Activated effector memory CD4-positive, alpha-beta T cell treated with anti-CD3 and anti-CD28 coated beads, Interleukin-2, amount 50 U/mL, for 16 hours (primary cell): ENCODE measurements at places on chromosomes 2 and 18.

DNA sequence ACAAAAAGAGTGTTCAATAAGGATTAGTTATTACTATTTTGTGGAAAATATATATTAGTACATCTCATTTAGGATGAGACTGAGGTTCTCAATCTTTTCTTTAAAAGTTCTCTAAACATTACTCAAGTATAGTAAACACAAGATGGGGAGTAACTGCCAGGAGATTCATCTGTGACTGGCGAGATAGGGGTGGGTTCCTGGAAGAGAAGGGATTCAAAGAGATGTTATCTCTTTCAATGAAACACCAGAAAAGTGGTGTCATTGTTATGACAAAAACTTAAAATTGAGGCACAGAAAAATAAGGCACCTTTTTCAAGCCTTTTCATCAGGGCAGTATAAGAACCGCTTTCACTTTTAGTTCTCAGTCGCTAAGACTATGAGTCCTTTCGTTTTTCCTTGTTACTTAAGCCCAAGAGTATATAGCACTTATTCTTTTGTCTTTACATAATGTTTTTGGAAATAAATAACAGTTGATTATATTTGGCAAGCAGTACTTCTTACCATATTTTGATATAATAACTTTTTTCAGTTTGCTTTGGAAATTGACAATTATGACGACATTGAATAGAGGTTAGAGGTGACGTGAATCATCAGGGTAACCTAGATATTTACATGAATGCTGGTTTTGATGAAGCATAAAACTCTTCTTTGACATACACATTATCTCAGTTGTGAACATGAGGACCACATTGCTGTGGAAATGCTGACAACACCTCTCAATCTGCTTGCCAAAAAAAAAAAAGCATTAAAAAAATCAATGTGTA is 393.9 kb upstream of the TCF4 start:
- no peak for DNase-seq

- peak; percentile 68 for DNase-seq
Observed at GRCh38 chr2:8803658-8804379, 33.6 kb downstream of the KIDINS220 start.

GRCh38 chr18:49915352-49915751 is 102.0 kb upstream of the ACAA2 start:
- DNase-seq, result no peak

DNA sequence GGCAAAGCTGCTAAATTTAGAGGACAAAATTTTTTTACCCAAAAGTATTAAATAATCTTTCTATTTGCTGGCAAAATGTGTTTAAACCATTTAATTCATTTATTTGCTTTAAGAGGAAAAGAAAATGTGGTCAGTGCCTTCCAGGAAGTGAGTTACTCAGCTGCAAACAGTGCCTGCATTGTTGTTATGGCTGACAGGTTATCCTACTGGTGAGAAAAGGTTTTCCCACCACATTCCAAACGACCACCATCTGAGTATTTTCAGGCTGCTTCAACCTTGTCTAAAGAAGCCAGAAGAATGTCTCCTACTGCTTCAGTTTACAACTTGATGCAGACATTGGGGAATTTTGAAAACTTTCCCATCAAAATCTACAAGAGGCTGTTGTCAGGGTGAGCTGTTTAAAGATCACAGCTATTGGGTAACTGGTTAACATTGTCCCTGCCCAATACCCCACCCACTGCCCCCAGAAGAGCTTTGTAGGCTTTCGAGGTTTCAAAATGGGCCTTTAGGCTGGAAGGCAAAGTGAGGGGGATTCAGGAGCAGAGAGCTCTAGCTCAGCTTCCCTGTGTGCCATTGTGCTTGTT is 461.3 kb upstream of the FANCL start:
- DNase-seq, result no peak

GRCh38 chr2:62000538-62000937 is 95.1 kb downstream of the COMMD1 start:
- DNase-seq, result no peak

GRCh38 chr18:72985686-72986085 is 117.9 kb upstream of the NETO1 start:
- no peak for DNase-seq

- no peak for DNase-seq
Observed at GRCh38 chr2:151367571-151367970, 10.2 kb downstream of the TNFAIP6 start.

GRCh38 chr2:216557820-216558219 is 59.2 kb downstream of the RPL37A start:
- DNase-seq, result no peak
